ENCODE measurements at places on chromosomes 4 and X. TPM values are rescaled to one million over a fixed set of nuclear protein-coding genes. Genes with fewer than 3 reads are reported as not detected.

The COL4A6 gene
- 0.32 TPM for total RNA-seq

The CTSO gene
- 12.2 TPM for total RNA-seq

The PPP3CA gene
- total RNA-seq = 47.9 TPM

The CCNQ gene
- 42.8 TPM for total RNA-seq

The TMEM156 gene
- total RNA-seq = under 0.01 TPM

The MTNR1A gene
- not detected for total RNA-seq

The TMEM31 gene
- 0.32 TPM for total RNA-seq

GRCh38 chr4:119526786-119527550, 101.6 kb downstream of the PDE5A start:
- no peak for DNase-seq

DNA sequence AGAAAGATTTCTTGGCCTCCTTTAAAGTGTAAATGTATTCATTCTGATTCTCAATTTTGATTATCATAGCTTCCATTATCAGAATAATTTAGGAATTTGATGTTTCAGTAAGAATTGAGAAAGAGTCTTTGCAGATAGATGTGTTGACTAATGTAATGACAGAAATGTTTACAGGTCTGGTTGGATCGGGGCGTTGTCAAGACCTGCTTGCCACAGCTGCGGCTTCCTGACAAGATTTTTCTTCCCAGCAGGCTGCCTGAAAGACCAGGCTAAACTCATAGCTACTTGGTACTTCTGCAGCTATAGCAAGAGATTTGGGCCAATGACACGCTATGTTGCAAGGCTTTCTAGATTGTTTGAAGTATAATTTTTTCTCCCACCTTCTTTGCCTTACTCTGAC, 91.5 kb upstream of the ANKRD50 start:
- DNase-seq = no peak

DNA sequence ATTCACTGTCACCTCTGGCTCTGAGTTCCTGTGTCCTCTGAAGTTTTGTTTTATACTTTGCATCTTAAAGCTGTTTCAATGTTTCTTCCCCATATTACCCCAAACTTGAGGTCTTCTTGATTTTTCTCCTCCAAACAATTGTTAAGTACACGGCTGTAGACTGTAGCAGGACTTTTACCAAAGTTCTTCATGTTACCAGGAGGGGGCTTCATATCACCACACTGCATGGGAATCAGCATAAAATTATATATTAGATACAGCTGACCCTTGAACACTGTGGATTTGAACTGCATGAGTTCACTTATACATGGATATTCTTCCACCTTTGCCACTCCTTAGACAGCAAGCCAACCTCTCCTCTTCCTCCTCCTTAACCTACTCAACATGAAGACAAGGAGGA, 56.6 kb downstream of the SPATA18 start:
- no peak for DNase-seq

DNA sequence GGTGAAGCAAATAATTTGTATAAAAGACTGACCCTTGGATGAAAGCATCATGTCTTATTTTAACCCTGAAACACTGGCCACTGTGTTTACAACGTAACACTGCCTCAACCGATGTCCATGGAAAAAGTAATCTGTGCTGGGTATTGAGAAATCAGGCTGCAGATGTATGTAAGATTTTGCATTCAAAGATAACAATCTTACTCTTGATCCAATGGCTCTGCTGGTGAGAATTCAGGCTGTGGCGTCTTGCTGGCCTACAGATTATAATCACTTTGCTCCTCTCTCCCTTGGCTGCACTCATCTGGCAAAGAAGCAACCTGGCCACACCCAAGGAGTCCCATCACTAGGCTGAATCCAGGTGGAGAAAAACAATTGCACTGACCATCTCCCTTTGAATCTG, 7.5 kb downstream of the ADGRA3 start:
- peak; percentile 83 for DNase-seq

DNA sequence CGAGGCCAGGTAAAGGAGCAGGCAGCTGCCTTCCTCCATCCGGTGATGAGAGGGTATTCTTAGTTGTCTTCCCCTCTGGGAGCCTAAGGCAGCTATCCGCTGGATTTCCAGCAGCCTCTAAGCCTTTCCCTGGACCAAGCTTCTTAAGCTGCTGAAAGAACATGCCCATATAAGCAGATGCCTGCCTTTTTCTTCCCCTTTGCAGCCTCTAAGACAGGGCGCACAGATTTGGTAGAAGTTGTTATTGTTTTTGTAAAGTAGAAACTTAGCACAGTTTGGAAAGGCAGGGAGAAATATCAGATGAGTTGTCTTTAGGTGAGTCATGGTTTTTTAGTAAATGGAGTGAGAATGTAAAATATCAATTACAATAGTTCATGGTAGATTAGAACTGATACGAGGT, 210.8 kb downstream of the ARHGAP10 start:
- DNase-seq = peak; percentile 55

- no peak for DNase-seq
These were observed 30.5 kb upstream of the ADGRG2 start for GRCh38 chrX:19152762-19153161.

GRCh38 chr4:168496834-168497233, at the start of gene PALLD:
Gene PALLD (plus strand): TSS chr4:168497052.
- peak; percentile 42 for DNase-seq

GRCh38 chr4:29459926-29460325, 1260.2 kb upstream of the PCDH7 start:
- no peak for DNase-seq

- no peak for DNase-seq
These were observed 375.5 kb downstream of the NAF1 start for GRCh38 chr4:162791226-162791625.

DNA sequence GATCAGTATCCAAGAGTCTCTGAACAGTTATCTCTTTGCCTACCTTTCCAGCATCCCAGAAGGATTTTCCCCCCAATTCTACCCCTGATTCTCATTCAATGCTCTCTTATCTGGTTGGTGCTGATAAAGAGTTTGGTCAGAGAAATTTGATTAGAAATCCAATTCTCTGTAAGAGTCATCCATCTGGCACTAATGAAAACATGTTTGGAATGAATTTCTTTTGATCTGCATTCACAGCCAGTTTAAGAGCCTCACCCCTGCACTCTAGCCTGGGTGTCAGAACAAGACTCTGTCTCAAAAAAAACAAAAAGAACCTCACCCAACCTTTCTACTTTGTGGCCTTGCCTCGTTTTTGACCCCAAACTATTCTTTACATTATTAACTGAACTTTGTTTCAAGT, 122.1 kb downstream of the MANBA start:
- no peak for DNase-seq

- DNase-seq = peak; percentile 12
These were observed 93.6 kb upstream of the RASGEF1B start for GRCh38 chr4:81565142-81565870.

All from fibroblast of villous mesenchyme (primary cell).